T-cell (primary cell): ENCODE measurements at places on chromosomes 1 and 21. TPM values are rescaled to one million over a fixed set of nuclear protein-coding genes. Genes with fewer than 3 reads are reported as not detected.

Gene INSRR
- not detected for total RNA-seq

Gene CR1
- total RNA-seq, result 8.3 TPM

- no peak for DNase-seq
These were observed 41.1 kb upstream of the TRABD2B start for GRCh38 chr1:48038270-48038767.

Gene RGS8
- not detected for total RNA-seq

- no peak for DNase-seq
These were observed 29.1 kb downstream of the ARID1A start for GRCh38 chr1:26724926-26725325.

- no peak for DNase-seq
These were observed 38.9 kb upstream of the ZBTB18 start for GRCh38 chr1:244012202-244012601.

Gene C1orf105
- not detected for total RNA-seq

DNA sequence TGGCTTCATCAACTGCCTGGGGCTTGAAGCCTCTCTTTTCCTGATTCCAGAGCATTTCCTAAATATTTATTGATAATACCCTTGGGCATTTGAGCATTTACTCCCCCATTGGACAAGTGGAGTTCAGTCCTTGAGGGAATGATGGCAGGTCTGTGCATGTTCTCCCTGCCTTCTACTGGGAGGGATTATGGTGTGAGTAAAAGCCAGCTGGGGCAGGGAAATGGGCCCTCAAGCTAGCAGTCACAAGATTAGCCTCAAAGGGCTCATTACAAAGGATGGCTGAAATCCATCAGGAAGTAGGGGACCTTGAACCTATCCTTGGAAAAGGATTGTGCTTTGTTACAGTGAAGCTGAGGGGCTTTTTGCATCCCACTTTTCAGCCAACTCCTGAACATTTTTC lies 24.2 kb upstream of the OSBPL9 start:
- no peak for DNase-seq

Gene HOOK1
- 16.8 TPM for total RNA-seq

Gene ATXN7L2
- 9.7 TPM for total RNA-seq

DNA sequence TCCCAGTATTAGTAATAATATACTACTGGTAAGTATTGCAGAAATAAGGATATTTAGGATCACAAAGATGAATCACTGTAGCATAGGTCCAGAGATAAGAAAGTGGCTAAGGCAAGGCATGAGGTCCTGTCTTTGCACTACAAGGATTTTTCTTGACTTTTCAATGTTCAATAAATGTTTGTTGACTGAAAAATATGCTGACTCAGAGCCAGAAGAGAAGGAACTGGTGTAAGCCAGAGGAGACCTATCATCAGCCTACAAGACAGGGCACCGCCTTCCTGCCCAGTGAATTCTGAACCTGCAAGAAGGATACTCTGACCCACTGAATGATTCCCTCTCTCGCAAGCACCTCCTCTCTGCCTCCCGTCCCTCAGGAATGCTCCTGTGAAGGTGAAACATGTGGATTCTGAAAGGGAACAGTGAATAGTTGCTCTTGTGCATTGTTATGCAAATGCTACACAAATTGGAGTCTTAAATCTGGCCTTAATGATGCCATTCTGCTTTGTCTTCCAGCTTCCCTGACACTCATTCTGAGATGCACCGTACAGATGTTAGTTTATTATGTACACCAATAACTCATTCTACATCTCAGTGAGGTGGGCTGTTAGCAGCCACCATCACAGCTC lies 540.0 kb downstream of the OMA1 start:
- no peak for DNase-seq

DNA sequence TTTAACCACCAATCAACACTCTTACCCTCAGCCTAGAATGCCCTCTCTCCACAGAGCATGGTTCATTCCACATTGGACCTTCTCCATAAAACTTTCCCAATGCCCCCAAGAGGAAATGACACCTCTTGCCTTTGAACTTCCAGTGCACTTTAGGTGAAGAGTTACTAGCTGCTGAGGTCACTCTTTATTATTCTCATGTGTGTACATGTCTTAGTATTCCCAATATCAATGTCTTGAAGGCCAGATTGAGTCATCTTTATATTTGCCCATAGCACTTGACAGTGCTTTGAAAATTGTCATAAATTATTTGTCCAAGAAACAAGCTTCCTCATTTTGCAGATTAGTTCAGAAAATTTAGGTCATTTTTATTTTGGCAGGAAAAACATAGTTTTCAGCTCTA lies 8.1 kb upstream of the DNASE2B start:
- no peak for DNase-seq

- no peak for DNase-seq
These were observed 2.1 kb downstream of the FBLIM1 start for GRCh38 chr1:15760520-15761211.

GRCh38 chr1:33866281-33866680 lies 2.4 kb downstream of the HMGB4 start:
- DNase-seq, result no peak

Gene SPTA1
- total RNA-seq, result 0.09 TPM
